ENCODE measurements at places on chromosomes 5 and 9. TPM values are rescaled to one million over a fixed set of nuclear protein-coding genes. Genes with fewer than 3 reads are reported as not detected.

- no peak for DNase-seq
- no peak overlapping the region for H3K27ac ChIP-seq
- H3K4me3 ChIP-seq, result no peak overlapping the region
Observed at GRCh38 chr9:98879963-98880310, 63.8 kb upstream of the COL15A1 start.

DNA sequence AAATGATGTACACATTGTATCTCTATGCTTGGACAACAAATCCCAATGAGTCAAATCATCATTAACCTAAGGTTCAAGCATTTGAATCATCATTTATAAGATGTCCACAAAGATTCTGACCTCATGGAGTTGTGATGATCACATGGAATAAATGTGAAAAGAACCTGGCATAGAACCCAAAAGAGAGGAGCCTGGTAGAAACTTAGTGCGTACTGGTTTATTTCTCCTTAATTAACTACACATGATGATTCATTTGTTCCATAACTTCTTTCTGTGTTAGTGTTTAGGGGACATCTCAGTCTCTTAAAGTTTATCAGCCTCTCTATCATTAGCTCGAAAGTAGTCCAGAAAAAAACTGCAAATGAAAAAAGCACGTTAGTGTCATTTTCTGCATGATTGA is 411.6 kb downstream of the BRINP1 start:
- H3K36me3 ChIP-seq, result no peaks in the 10 kb centered on the region
- no peak for DNase-seq
- H3K4me3 ChIP-seq, result no peak overlapping the region
- no peaks in the 10 kb centered on the region for H3K4me1 ChIP-seq
- H3K27ac ChIP-seq, result no peak overlapping the region

DNA sequence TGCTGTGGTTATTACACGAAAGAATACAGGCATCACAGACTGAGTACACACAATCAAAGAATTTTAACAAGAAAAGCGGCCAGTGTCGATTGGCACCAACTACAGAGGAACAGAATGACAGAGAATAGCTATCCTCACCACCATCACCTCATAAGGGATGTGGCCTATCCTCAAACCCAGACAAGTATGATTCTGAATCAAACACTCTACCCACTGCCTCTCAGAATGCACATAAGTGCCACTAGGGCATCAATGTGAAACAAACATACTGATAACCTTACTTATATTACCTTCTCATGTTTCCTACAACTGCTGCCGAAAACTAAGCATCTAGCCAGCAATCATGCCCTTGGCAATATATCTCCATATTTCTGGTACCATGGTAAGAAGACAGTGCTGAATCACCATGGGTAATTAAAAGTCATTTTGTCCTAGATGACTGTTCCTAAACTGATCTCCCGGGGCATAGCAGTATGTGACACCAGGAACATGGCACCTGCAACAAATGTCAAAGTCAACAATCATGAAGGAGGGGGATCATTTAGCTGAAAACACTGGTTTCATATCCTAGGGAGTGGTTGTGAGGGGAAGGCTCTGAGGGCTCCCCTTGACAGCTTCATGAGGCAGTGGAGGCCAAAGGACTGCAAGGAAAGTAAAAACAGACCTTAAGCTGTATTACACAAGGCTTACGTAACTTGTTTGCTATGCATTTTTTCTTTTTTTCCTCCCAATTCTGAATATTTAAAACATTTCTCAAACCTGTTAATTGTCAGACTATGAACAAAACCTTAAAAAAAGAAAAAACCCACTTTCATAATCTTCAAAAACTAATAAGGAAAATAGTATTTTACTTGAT is 88.3 kb downstream of the LHFPL2 start:
- no peak for DNase-seq
- H3K4me3 ChIP-seq, result no peak overlapping the region
- no peaks in the 10 kb centered on the region for H3K36me3 ChIP-seq
- H3K4me1 ChIP-seq, result no peaks in the 10 kb centered on the region
- H3K27me3 ChIP-seq, result no peaks in the 10 kb centered on the region

The EEIG1 gene
- total RNA-seq, result 10.3 TPM

DNA sequence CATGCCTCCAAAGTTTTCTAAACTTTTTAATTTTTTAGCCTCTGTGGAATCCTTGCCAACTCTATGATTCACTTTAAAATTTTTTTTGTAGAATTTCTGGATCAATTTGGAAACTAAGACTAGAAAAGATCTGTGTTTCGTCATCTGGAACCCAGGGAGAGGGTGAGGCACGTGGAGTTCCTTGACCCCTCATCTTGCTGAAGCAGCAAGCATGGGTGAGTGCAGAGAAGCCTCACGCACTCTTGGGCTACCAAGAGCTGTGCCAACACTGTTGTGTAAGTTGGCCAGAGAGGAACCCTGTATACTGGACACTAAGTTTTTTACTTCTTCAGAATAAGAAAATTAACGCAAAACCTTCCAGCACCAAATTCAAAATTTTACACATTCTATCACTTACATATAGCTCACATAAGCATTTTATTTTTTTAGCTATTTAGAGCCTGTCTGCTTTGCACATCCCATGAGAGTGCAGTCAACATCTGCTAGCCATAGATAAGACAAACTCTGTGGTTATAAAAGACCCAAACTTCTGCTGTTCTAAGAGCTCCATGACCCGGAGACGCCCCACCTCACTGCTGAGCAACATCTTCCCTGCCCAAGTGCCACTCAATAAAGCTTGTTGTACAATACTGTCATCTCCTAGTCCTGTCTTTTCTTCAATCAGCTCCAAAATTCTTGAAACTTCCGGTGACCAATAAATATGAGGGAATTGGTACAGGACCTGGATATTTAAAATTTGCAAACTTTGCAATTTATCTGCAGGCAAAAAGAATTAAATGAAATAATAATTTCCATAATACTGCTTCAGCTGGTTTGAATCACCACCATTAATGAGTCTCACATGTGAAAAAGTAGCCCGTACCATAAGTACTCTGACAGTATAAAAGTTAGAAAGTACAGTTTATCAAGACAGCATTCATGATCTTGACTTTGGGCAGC is 69.7 kb upstream of the ADCY2 start:
- H3K27me3 ChIP-seq, result no peaks in the 10 kb centered on the region
- no peaks in the 10 kb centered on the region for H3K4me1 ChIP-seq
- H3K36me3 ChIP-seq, result no peaks in the 10 kb centered on the region
- H3K27ac ChIP-seq, result no peak overlapping the region
- H3K4me3 ChIP-seq, result no peak overlapping the region

The PTGR1 gene
- total RNA-seq, result not detected

- no peaks in the 10 kb centered on the region for H3K4me1 ChIP-seq
- H3K4me3 ChIP-seq, result no peak overlapping the region
- H3K27me3 ChIP-seq, result no peaks in the 10 kb centered on the region
- H3K36me3 ChIP-seq, result no peaks in the 10 kb centered on the region
Observed at GRCh38 chr9:110451726-110452125, 114.1 kb upstream of the TXNDC8 start.

The CDC20B gene
- total RNA-seq, result not detected

GRCh38 chr5:54959673-54960418 is 25.5 kb downstream of the ESM1 start:
- no peak for DNase-seq
- H3K4me3 ChIP-seq, result no peak overlapping the region
- no peaks in the 10 kb centered on the region for H3K4me1 ChIP-seq
- no peaks in the 10 kb centered on the region for H3K36me3 ChIP-seq

GRCh38 chr5:133230823-133231578 is 179.2 kb downstream of the HSPA4 start:
- no peak for DNase-seq
- H3K4me1 ChIP-seq, result no peaks in the 10 kb centered on the region
- H3K36me3 ChIP-seq, result no peaks in the 10 kb centered on the region
- H3K27me3 ChIP-seq, result no peaks in the 10 kb centered on the region
- H3K4me3 ChIP-seq, result no peak overlapping the region
- no peak overlapping the region for H3K27ac ChIP-seq

DNA sequence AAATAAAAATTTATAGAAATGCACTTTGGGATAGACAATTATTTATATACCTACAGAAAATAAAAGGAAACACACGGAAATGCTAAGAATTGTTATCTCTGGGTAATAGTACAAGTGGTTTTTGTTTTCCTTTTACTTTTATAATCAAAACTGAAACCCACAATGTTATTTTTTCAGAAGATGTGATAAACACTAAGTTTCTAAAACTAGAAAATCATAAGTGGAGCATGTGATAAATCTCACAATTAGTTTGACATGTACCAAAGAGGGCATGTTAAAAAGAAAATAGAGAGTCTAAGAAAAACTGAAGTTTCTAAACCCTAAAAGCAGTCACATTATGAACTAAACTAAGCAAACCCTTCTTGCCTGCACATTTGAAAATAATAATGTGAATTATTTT is 61.1 kb downstream of the OXCT1 start:
- H3K27ac ChIP-seq, result no peak overlapping the region
- no peak overlapping the region for H3K4me3 ChIP-seq
- no peak for DNase-seq

DNA sequence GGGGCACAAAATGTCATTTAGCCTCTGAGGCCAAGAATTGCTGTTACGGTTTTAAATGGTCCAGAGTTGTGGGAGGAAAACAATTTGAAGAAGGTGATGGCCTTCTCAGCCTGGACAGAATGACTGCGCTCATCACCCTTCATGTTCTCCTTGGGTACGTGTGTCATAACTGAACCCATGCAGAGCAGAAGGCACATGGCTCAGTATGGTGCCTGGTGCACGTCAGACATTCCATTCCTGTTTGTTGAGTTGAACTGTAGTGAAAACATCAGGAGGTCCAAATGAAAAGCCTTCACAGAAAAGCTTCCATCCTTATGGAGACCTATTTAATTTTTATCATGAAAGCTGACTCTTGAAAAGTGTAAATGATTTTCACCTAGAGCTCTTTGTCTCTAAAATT is 133.2 kb downstream of the CFAP90 start:
- no peak overlapping the region for H3K4me3 ChIP-seq
- no peaks in the 10 kb centered on the region for H3K27me3 ChIP-seq
- no peaks in the 10 kb centered on the region for H3K4me1 ChIP-seq
- DNase-seq, result no peak

DNA sequence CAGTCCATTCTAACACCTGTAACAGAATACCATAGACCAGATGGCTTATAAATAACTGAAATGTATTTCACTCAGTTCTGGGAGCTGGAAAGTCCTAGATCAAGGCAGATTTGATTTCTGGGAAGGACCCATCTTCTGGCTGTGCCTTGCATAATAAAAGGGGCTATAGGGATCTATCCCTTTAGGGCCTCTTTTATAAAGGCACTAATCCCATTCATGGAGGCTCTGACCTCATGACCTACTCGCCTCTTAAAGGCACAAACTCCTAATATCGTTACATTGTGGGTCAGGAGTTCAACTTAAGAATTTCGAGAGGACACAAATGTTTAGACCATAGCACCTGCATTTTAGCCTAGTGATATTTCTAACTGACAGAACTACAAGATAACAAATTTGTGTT is 619.0 kb downstream of the CDH18 start:
- no peak overlapping the region for H3K27ac ChIP-seq
- DNase-seq, result no peak
- H3K36me3 ChIP-seq, result no peaks in the 10 kb centered on the region
- H3K27me3 ChIP-seq, result no peaks in the 10 kb centered on the region
- H3K4me3 ChIP-seq, result no peak overlapping the region

DNA sequence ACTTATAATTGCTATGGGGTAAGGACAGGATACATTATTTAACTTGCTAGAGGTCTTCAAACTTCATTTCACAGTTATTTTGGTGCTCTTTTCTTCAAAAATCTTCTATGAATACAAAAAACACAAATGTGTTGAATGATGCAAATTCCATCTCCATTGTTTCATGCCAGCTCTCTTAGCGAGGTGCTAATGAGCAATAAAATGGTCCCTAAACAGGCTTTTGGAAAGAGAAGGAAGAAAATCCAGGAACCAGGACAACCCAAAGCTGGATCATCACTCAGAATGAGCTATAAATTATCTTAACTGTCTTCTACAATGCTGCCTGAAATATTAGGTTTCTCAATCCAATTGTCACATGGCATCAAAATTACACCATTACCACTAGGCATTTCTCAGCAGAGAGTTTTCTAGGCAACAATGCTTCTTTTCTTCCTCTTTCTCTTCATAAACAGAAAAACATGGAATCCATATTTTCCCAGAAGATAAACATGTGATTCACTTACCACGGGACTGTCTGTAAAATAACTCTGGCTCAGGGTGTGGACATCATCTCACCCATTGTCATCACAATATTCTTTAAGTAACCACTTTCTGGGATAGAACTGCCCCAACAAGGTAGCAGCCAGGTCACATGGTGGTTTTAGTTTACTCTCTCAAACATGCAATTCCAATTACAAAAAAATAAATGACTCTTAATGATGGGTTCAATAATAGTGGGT is 249.4 kb downstream of the NPR3 start:
- no peaks in the 10 kb centered on the region for H3K27me3 ChIP-seq
- no peak for DNase-seq
- H3K4me1 ChIP-seq, result no peaks in the 10 kb centered on the region
- no peak overlapping the region for H3K4me3 ChIP-seq
- no peak overlapping the region for H3K27ac ChIP-seq

The ZNF879 gene
- total RNA-seq, result 5.1 TPM

The SLC36A2 gene
- not detected for total RNA-seq

DNA sequence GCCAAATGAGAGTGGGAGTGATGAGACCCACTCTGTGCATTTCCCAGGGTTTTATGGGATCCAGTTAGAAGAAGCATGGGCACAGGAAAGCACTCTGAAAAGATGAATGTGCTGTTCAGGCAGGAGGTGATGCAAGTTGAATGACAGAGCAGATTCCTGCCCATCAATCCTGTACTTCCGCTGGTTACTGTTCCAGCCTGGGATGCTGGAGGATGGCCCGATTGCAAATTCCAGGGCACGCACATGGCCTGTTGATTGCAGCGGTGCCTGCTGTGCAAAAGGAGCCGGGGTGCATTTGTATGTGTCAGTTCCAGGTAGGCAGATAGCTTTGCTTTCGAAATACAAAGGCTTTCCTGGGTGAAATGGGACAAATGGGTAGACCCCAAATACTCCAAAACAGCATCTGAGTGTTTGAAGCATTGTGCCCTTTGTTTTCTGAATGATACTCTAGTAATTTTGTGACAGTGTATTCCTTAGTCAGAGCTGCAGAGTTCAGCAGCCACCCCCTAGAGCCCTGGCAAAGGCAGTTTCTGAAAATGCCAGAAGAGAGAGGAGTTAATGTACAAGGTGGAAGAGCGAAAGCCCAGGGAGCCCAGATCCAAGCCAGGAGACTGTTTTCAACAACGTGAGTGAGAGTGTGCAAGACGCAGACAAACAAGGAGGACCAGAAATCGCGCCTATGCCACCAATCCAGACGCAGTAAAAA is 454.2 kb upstream of the CLINT1 start:
- no peaks in the 10 kb centered on the region for H3K4me1 ChIP-seq
- DNase-seq, result no peak
- no peak overlapping the region for H3K27ac ChIP-seq
- no peaks in the 10 kb centered on the region for H3K27me3 ChIP-seq
- H3K36me3 ChIP-seq, result no peaks in the 10 kb centered on the region

The FAM163B gene
- not detected for total RNA-seq
